ENCODE measurements at places on chromosomes 7 and 10. TPM values are rescaled to one million over a fixed set of nuclear protein-coding genes. Genes with fewer than 3 reads are reported as not detected.

PPP1R17 gene
- not detected for total RNA-seq

ABLIM1 gene
- total RNA-seq = 305 TPM

GPAM gene
- 137 TPM for total RNA-seq

FAM180A gene
- 3.6 TPM for total RNA-seq

TWIST1 gene
- total RNA-seq = 5.4 TPM

PDK4 gene
- total RNA-seq = 129 TPM

CRPPA gene
- total RNA-seq = 6.0 TPM
